Urinary bladder (tissue), 4 donors: ENCODE measurements at places on chromosomes 5 and 9. TPM values are rescaled to one million over a fixed set of nuclear protein-coding genes. Genes with fewer than 3 reads are reported as not detected.

The NMUR2 gene
- not detected for total RNA-seq

The F2RL1 gene
- total RNA-seq, result 8.2 TPM

The PITX1 gene
- 50.1 TPM for total RNA-seq

The SCGB3A1 gene
- total RNA-seq, result not detected

The TMC1 gene
- 1.9 TPM for total RNA-seq

The CDKN2B gene
- total RNA-seq, result 1.8 TPM

The CERCAM gene
- 50.3 TPM for total RNA-seq

The ST8SIA4 gene
- 18.3 TPM for total RNA-seq

The BTNL8 gene
- not detected for total RNA-seq

The MVB12B gene
- 12.2 TPM for total RNA-seq

The OBP2B gene
- total RNA-seq, result not detected

The FTMT gene
- total RNA-seq, result not detected

The TMOD1 gene
- 9.3 TPM for total RNA-seq

The SKP2 gene
- total RNA-seq, result 42.9 TPM

The GABRP gene
- total RNA-seq, result 2.0 TPM

The GRM6 gene
- not detected for total RNA-seq

The EFNA5 gene
- 18.9 TPM for total RNA-seq

The SLC6A19 gene
- not detected for total RNA-seq

The LAMC3 gene
- total RNA-seq, result 12.2 TPM

The CCDC69 gene
- 13.9 TPM for total RNA-seq

The C7 gene
- 807 TPM for total RNA-seq

The STARD4 gene
- 77.2 TPM for total RNA-seq

The ADAMTS6 gene
- total RNA-seq, result 23.1 TPM

The SLC6A7 gene
- total RNA-seq, result not detected

The ANKRD18B gene
- 7.1 TPM for total RNA-seq

The ANGPTL2 gene
- total RNA-seq, result 37.7 TPM

The TMEM174 gene
- total RNA-seq, result not detected

The NPM1 gene
- total RNA-seq, result 1,536 TPM

The SLCO6A1 gene
- not detected for total RNA-seq

The FGD3 gene
- total RNA-seq, result 7.4 TPM
